Astrocyte of the hippocampus (primary cell): ENCODE measurements at places on chromosomes 2 and 18.

DNA sequence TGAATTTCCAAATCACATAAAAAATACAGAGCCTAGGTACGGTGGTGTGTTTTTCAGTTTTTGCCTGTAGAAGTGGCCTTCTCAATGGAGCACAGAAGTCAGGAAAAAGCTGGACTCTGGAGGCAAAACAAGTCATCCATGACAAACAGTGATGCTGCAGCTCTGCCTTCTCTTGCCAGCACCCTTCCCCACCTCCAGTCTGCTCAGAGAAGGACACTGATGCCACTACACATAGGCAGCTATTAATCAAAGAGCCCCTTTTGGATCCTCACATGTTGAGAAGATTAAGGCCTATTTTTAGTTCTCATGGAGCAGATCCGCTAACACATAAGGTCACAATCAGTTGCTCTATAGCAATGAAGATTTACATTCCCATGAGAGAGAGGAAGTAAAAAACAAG lies 181.6 kb upstream of the GALNT5 start:
- no peak for DNase-seq

DNA sequence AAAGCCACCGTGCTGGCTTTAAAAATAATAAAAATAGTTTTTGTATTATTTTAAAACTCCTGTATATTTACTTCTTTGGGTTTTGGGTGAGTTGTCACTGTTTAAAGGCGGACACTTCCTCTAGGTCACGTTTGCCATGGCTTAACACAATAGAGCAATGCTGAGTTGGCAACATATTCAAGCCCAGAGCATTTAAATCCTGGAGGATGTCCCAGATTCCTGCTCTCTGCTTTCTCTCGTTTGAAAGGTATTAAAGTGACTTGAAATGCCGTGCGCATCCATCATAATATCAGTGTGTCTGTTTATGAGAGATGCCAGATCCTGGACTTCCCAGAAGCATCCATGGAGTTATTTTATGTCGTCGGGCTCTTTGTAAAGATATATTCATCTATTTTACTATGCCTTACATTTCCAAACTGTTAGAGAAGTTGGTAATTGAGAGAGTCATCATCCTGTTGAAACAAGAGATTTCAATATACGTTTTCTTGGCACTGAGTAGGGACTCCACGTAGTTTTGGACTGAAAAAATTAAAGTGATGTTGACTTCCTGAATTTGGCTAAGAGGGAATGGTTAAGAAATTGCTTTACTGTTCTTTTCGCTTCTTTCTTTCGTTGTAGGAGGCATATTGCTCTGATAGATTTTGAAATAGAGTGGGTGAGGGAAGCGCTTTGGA lies 150.6 kb downstream of the ZNF236 start:
- DNase-seq, result peak; percentile 33

GRCh38 chr2:222301053-222301795 lies 2.4 kb upstream of the PAX3 start:
- no peak for DNase-seq

GRCh38 chr18:1383465-1383864 lies 478.8 kb downstream of the ADCYAP1 start:
- DNase-seq, result no peak

DNA sequence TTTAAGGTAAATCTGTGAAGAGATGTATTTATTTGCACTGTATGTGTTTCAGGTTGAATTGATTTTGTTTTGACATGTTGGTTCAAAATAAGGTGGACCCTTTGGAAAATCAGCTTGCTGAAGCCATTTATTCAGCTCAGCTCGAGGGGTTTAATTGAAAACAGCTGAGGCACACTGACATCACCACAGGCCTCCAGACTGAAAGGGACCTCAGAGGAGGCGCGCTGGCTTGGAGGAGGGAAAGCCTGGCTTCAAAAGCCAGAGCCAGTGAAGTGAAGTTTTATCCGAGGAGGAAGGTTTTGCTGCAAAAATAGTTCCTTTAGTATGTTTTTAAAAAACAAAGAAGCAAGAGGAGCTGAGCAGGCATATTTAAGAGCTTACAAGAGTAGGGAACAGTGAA lies 26.9 kb upstream of the DNMT3A start:
- DNase-seq, result no peak

GRCh38 chr18:28284132-28284531 lies 107.2 kb upstream of the CDH2 start:
- DNase-seq, result peak; percentile 21

- DNase-seq, result no peak
Measured at GRCh38 chr2:239475161-239476028, 74.6 kb upstream of the HDAC4 start.

GRCh38 chr18:42807887-42808286 lies 307.6 kb downstream of the RIT2 start:
- DNase-seq, result peak; percentile 82

DNA sequence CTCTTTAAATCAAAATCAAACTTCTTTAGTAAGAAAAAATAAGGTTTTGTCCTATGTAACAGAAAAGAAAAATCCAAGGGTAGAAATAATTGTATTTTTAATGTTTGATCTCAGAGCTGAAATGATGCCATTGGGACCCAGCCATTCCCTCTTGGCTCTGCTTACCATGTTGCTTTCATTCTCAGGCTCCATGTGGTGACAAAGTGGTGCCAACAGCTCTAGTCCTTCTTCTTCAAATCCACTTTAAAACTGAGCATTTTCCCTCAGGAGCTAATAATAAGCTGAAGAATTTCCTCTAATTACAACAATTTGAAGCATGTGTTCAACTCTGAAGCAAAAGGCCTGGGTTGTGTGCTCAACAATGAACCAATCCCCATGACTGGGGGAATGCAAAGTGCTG lies 327.9 kb downstream of the EN1 start:
- no peak for DNase-seq

DNA sequence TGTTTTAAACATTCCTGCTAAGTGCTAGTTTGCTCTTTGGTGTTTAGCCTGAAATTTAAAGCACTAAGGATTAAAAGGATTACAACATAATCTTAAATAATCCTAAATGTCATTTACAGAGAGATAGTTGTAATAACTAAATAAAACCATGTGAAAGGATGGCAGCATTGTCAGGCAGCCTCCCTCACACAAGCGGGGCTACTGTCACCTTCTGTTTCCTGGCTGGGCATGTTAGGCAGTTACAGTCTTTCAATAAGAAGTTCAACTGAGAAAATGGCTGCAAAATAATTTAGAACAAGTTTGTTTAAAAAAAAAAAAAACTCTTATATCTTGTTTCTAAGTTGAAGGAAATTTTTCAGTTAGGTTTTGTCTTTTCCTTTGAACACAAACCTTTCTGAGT lies 124.9 kb downstream of the ARHGAP15 start:
- no peak for DNase-seq

GRCh38 chr18:55850904-55851303 lies 262.9 kb upstream of the TCF4 start:
- no peak for DNase-seq

GRCh38 chr18:79323471-79323870 lies 72.3 kb upstream of the NFATC1 start:
- no peak for DNase-seq

GRCh38 chr18:79756826-79757225 lies 40.9 kb upstream of the KCNG2 start:
- no peak for DNase-seq

DNA sequence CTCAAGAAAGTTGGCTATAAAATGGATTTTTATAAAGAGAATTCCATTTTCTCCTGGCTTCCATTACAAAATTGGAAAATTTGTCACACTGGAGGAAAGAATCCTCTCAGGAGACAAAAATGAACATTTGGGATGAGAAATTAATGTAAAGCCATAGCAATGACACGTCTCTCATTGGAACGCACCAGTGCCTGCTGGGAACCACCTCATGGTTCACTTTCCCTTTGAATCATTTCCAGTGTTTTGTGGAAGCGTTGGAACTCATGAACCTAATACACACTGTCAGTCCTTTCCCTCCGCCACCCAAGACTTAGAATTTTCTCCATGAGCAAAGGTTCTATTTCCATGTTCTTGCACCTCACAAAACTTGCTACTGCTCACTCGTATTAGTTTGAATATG lies 21.0 kb upstream of the NRP2 start:
- no peak for DNase-seq

GRCh38 chr18:40258311-40258710 lies 1696.7 kb upstream of the PIK3C3 start:
- DNase-seq, result no peak

GRCh38 chr2:23656597-23656973 lies 270.3 kb downstream of the ATAD2B start:
- DNase-seq, result no peak

GRCh38 chr2:153808679-153809078 lies 63.0 kb upstream of the GALNT13 start:
- peak; percentile 3 for DNase-seq

DNA sequence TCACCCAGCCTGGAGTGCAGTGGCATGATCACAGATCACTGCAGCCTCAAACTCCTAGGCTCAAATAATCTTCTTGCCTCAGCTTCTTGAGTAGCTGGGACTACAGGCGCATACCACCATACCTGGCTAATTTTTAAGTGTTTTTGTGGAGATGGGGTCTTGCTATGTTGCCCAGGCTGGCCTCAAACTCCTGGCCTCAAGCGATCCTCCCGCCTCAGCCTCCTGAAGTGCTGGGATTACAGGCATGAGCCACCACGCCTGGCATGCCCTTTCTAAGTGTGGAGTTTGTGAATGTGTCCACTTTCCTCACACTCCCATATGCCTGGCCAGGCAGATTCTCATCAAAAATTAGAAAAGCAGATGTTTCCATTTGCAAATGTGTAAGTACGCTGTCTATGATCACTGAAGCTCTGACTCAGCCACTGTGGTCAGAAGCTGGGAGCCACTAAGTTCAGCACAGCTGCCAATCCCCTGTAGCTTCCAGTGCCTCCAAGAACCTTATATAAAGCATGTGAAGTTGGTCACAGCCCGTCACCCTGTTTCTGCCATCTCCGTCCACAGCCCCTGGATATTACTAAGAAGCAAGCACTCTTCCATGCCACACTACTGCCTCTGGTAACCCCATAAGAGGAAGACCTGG lies 155.4 kb downstream of the FAM210A start:
- DNase-seq, result peak; percentile 45

- DNase-seq, result peak; percentile 73
Measured at GRCh38 chr18:53991202-53991601, 233.3 kb downstream of the MBD2 start.

DNA sequence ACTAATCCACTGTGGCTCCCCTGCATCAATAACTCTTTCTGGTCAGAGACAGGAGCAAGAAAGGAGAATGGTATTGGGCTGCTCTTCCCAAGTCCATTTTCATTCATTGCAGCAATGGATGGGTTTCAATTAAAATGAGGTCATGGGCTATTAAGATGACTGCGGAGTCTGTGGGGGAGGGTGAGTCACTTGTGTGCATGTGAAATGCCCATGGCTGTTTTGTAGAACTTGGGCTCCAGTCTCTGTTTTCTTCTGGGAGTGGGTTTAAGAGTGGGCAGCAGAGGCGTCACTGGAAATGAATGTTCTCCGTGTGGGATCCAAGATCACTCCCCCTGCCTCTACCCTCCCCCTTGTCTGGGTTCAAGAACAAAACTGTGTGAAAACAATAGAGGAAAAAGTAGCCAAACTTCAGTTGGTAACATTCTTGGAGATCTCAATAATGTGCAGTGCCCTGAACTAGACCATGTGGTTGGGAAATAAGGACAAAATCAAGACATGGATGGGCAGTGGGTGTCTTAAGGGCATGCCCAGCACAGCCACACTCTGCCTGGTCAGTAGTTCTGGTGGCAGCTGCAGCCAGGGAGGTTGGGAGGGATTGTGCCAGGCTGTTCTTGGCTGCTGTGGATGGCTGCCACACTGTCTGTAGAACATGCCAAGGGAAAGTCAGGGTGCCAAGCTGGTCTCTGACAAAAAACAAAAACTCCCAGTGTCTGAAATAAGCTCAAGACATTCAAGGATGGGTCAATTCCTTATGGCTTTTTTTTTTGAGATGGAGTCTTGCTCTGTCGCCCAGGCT lies 68.2 kb upstream of the CXCR4 start:
- peak; percentile 68 for DNase-seq

DNA sequence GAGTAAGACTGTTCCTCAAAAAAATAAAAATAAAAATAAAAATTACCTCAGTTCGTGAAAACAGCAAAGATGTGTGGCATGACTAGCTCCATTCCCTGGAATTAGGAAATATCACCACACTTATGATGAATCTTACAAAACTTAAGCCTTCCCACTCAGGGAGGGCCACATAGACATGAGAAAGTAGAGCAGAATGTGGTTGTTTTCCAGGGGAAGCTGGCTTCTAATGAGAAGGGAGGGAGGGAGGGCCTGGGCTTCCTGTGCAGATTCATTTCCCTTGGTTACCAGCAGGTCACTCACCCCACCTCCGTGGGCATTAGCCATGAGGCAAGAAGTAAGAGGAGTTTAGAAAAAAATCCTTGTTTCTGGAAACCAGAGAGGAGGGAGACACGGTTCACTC lies 95.9 kb upstream of the RMDN2 start:
- DNase-seq, result peak; percentile 71

- peak; percentile 57 for DNase-seq
Measured at GRCh38 chr2:2021995-2022394, 277.7 kb upstream of the PXDN start.

DNA sequence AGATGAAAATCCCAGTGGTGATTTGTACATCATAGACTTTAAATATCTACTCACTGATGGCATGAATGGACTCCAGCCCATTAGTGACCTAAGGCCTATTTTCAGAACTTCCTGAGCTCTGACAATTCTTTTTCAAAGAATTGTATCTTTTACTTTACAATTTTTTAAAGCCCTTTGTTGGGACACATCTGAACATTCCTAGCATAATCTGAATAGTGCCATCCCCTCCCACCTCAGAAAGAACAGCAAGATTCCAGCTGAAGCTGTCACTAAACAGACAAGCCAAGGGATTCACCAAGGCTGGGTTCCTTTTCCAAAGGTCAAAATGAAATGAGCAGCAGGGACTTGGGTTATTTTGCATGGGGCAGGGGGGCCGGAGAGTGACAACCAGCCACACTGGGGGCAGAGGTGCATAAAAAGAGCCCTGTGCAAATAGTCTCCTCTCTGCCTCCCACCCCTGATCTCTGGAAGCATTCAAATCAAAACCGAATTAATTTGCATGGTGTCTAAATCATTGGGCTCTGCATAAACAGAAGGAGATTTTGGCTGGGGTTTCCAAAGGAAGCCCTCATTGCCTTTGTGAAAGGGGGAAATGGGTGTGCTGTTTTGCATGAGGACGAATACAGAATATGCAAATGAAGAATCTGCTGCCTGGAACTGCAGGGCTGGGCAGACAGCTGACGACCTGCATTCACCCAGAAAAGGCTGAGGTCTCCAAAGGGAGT lies 17.2 kb downstream of the EPHA4 start:
- peak; percentile 39 for DNase-seq

DNA sequence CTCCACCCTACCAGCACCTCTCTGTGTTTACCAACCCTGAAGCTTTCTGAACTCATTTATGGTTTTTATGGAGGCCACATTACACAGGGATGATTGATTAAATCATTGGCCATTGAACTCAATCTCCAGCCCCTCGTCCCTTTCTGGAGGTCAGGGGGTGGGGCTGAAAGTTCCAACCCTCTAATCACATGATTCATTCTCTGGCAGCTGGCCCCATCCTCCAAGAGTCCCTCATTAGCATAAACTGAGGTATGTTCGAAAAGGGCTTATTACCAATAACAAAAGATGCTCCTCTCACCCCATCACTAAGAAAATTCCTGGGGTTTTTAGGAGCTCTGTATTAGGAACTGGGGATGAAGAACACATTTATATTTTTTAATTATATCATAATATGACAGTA lies 92.3 kb downstream of the DIS3L2 start:
- DNase-seq, result no peak

GRCh38 chr18:7812431-7813063 lies 245.4 kb downstream of the PTPRM start:
- peak; percentile 85 for DNase-seq

GRCh38 chr2:136665736-136666135 lies 99.6 kb upstream of the THSD7B start:
- no peak for DNase-seq

- DNase-seq, result no peak
Measured at GRCh38 chr18:13617826-13618515, 108.4 kb downstream of the FAM210A start.

- no peak for DNase-seq
Measured at GRCh38 chr2:109385506-109385905, 228.3 kb downstream of the SEPTIN10 start.
